ENCODE measurements at places on chromosomes 6 and 20.

GRCh38 chr6:12090714-12091113 is 78.6 kb downstream of the HIVEP1 start:
- no peak overlapping the region for H3K27ac ChIP-seq
- no peak for DNase-seq
- H3K4me1 ChIP-seq = peaks cover 5% of the 10 kb centered on the region
- no peak overlapping the region for H3K4me3 ChIP-seq
- peaks cover 23% of the 10 kb centered on the region for H3K36me3 ChIP-seq

DNA sequence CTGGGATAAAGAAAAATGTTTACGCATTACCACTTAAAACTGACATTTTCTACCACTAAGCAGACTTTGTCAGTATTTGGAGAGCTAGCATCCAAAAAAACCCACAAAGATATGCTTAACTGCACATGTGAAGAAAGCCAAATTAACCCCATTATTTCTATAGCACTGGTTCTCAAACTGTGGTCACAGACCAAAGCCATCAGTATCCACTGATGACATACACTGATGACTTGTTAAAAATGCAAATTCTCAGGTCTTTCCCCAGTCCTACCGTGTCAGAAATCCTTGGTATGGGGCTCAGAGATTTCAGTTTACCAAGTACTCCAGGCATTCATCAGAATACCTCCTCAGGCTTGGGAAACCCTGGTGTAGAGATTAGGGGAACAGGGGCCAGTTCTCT is 230.2 kb downstream of the PTPRK start:
- no peak overlapping the region for H3K4me3 ChIP-seq
- peaks cover 13% of the 10 kb centered on the region for H3K4me1 ChIP-seq
- no peak overlapping the region for H3K27ac ChIP-seq
- peaks cover 5% of the 10 kb centered on the region for H3K36me3 ChIP-seq

- no peak overlapping the region for H3K27ac ChIP-seq
- DNase-seq = no peak
- H3K36me3 ChIP-seq = peaks cover 23% of the 10 kb centered on the region
- H3K4me3 ChIP-seq = no peak overlapping the region
Observed at GRCh38 chr6:35432291-35432690, 19.8 kb upstream of the FANCE start.

DNA sequence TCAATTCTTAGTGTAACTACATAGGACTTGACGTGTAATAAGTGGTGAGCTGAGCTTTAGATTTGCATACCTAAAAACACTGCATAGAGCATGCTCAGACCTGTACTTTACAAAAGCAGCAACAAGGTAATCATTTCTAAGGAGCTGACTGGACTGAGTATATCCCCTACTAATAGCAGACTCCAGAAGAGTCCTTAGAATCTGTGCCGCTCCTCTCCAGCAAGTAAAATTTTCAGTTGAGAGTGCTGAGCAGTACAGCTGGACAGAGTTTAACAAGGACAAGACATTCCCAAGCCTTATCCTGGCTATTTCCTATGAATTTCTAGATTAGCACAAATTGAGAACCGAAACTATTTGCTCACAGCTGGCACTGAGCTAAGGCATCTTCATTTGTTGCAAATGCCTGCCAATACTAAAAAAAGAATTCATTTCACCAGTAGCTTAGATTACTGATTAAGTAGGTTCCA is 26.1 kb upstream of the KLHL31 start:
- no peaks in the 10 kb centered on the region for H3K4me1 ChIP-seq
- H3K36me3 ChIP-seq = no peaks in the 10 kb centered on the region
- H3K27me3 ChIP-seq = peaks cover 15% of the 10 kb centered on the region
- no peak overlapping the region for H3K4me3 ChIP-seq
- DNase-seq = no peak
- no peak overlapping the region for H3K27ac ChIP-seq

GRCh38 chr6:50976907-50977306 is 158.2 kb downstream of the TFAP2B start:
- no peaks in the 10 kb centered on the region for H3K4me1 ChIP-seq
- H3K36me3 ChIP-seq = no peaks in the 10 kb centered on the region
- H3K27ac ChIP-seq = no peak overlapping the region
- no peak for DNase-seq

DNA sequence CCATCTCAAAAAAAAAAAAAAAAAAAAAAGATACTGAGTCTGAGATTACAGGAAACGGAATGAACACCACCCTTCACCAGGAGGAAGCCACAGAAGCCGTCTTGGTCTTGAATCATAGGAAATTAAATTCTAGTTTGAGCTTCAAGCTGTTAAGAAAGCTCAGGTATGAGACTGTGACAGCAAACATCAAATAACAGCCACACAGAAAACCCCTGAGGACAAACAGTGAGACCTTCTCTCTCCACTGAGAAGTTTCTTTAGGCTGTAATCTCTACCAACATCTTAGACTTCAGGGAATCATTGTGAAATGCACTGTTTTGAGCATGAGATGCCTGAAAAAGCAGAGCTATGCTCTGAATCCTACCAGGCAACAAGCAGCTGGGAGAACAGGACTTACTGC is 30.8 kb downstream of the PDE10A start:
- peaks cover 4% of the 10 kb centered on the region for H3K4me1 ChIP-seq
- H3K36me3 ChIP-seq = no peaks in the 10 kb centered on the region
- H3K27me3 ChIP-seq = peaks cover 8% of the 10 kb centered on the region
- DNase-seq = no peak
- no peak overlapping the region for H3K4me3 ChIP-seq

DNA sequence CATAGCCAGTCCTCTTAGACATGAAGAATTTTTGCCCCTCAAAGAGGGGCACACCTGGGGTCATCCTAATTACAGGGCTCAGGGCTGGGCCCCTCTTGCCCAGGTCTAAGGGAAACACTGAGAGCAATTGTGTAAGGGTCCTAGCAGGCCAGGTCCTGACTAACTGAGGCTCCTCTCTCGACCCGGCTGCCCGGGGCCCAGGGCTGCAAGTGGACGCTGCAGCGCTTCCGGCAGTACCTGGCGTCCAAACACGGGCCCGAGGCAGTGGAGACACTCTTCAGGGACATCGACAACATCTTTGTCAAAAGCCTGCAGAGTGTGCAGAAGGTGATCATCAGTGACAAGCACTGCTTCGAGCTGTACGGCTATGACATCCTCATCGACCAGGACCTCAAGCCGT is 17.4 kb downstream of the PDRG1 start:
- peaks cover 18% of the 10 kb centered on the region for H3K27me3 ChIP-seq
- H3K4me3 ChIP-seq = no peak overlapping the region
- H3K27ac ChIP-seq = no peak overlapping the region
- no peaks in the 10 kb centered on the region for H3K4me1 ChIP-seq
- no peaks in the 10 kb centered on the region for H3K36me3 ChIP-seq
- no peak for DNase-seq

DNA sequence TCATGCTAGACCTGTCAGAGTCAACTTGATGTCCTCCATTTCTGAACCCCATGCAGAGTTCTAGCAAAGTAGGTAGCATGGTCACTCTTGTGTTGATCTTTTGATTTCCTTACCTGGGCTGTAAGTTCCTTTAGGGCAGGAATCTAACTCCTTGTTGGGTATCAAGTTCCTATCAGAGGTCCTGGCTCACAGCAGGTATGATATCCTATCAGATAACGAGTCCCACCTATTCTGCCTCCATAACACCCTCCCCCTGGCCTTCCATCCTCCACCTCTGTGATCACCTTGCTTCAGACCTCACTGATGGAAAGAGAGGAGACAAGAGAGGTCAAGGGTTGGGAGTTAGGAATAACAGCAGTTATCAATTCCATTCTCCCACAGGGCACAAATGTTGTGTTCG is 76.1 kb downstream of the CDC40 start:
- no peak overlapping the region for H3K27ac ChIP-seq
- DNase-seq = no peak
- no peak overlapping the region for H3K4me3 ChIP-seq

GRCh38 chr20:13865791-13866351 is 81.0 kb downstream of the NDUFAF5 start:
- no peaks in the 10 kb centered on the region for H3K4me1 ChIP-seq
- no peak for DNase-seq
- H3K27me3 ChIP-seq = peaks cover 3% of the 10 kb centered on the region

DNA sequence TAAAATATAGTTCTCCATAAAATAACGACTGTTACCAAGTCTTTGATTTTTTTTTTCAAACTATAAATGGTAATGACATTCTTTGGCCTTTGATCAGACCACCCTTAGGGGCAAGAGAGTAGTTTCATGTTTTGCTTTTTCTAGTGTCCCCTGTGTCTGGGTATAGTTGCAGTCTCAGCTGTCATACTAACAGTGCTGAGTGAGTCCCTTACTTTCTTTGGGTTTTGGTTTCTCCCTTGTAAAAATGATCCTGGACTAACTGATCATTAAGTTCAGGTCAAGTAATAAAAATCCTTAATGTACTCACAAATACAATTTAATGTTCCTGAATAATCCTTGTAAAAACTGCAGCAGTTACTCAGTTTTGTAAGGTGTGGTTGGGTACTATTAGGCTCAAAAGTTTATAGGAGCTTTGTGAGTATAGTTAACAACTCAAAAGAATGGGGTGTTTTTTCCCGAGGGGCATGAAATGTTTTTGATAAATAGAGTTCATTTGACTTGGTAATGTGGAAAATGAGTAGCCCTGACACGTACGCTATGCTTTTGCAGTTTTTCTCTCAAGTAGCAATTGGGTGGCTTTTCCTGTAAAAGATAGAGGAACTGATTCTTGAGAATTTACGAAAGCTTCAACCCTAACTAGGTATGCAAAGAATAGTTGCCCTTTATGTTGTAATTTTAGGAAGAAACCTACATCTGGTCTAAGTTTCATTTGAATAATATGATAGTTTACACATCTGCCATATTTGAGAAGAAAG is 6.2 kb downstream of the PTPN1 start:
- peak overlapping the region; percentile 89 for H3K27ac ChIP-seq
- peaks cover 86% of the 10 kb centered on the region for H3K4me1 ChIP-seq
- peak overlapping the region; percentile 78 for H3K4me3 ChIP-seq
- no peak for DNase-seq

DNA sequence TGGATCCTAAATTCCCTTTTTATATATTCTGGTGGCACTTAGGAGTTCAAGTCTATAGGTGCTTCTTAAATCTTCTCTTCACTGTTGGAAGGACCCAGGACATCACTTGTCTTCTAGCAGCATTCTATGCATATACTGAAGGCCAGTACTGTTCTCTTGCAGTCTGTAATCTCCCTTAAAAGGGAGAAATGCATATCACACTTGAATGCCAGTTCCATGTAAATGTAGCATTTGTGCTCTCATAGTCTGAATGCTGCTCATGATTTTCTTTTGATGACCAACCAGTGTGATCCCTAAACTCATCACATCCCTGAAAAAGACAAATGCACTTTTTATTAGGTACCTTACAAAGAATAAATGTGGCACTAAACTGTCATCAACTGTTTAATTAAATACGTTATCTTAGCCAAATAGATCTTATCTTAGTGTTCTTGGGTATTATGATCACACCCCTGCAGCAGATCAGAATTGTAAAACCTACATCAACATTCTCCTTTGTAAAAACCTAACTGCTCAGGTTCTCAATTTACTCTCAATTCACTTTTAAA is 176.1 kb downstream of the EPHA7 start:
- H3K27me3 ChIP-seq = no peaks in the 10 kb centered on the region
- no peaks in the 10 kb centered on the region for H3K36me3 ChIP-seq
- H3K4me3 ChIP-seq = no peak overlapping the region
- H3K4me1 ChIP-seq = no peaks in the 10 kb centered on the region
- DNase-seq = no peak
- H3K27ac ChIP-seq = no peak overlapping the region

DNA sequence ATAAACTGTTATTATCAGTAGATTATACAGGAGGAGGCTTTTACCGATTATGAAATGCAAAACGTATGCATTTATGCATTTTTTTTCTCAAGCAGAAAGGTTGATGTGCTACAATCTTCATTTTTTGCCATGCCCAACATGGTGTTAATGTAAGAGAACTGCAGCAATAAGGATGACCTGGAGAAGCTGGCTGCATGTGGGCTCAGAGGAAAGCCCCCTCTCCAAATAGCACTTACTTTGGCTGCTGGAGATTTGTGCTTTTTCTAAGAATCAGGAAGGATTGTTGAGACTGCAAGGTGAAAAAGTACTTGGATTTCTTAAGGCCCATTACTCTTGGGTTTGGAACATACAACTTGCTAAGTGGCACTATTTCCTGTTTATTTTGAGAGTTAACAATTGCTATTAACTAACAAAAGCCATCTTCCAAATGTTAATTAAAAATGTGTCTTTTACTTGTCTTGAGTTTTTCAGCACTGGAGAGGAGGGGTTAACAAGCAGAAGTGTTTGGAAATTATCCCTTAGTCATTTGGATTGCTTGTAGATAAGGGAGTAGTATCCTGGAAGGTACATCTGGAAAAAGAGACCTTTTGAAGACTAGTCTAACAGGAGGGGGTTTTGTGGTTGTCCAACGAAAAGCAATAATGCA is 5.6 kb downstream of the SOX4 start:
- H3K27ac ChIP-seq = no peak overlapping the region
- peaks cover 50% of the 10 kb centered on the region for H3K27me3 ChIP-seq
- no peak overlapping the region for H3K4me3 ChIP-seq
- peaks cover 15% of the 10 kb centered on the region for H3K4me1 ChIP-seq
- peaks cover 1% of the 10 kb centered on the region for H3K36me3 ChIP-seq

GRCh38 chr20:49460916-49461315 is 21.6 kb downstream of the KCNB1 start:
- no peaks in the 10 kb centered on the region for H3K36me3 ChIP-seq
- H3K27me3 ChIP-seq = peaks cover 19% of the 10 kb centered on the region
- H3K4me1 ChIP-seq = no peaks in the 10 kb centered on the region
- H3K27ac ChIP-seq = no peak overlapping the region
- no peak for DNase-seq

- peak overlapping the region; percentile 7 for H3K4me3 ChIP-seq
- DNase-seq = no peak
- peaks cover 25% of the 10 kb centered on the region for H3K36me3 ChIP-seq
Observed at GRCh38 chr6:24953726-24954125, 18.0 kb upstream of the RIPOR2 start.

DNA sequence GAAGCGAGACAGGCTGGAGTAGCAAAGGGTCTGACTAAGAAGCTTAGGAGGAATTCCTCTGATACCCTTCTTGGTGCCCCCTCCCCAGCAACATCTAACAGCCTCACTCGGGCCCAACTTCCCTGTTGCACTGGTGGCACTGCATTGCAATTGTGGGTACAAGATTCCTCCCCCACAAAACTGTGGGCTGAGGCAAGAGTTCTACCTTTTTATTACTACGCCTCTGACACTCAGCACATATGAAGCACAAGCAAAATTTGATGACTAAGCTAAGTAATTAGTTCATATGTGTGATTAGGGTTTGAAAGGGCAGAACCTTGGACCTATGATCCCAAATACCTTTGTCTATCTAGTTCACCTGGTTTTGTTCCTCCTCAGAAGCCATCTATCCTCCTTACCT is 83.5 kb downstream of the ZHX3 start:
- no peaks in the 10 kb centered on the region for H3K27me3 ChIP-seq
- H3K4me3 ChIP-seq = no peak overlapping the region
- H3K27ac ChIP-seq = no peak overlapping the region
- peaks cover 21% of the 10 kb centered on the region for H3K4me1 ChIP-seq
- H3K36me3 ChIP-seq = peaks cover 3% of the 10 kb centered on the region

GRCh38 chr6:125099211-125100073 is 54.1 kb upstream of the TPD52L1 start:
- peaks cover 2% of the 10 kb centered on the region for H3K4me1 ChIP-seq
- H3K27ac ChIP-seq = no peak overlapping the region
- H3K36me3 ChIP-seq = no peaks in the 10 kb centered on the region
- DNase-seq = peak; percentile 45
- peaks cover 24% of the 10 kb centered on the region for H3K27me3 ChIP-seq
- peak overlapping the region; percentile 68 for H3K4me3 ChIP-seq

GRCh38 chr6:24428615-24429014 is 25.9 kb downstream of the MRS2 start:
- no peak for DNase-seq
- H3K4me1 ChIP-seq = no peaks in the 10 kb centered on the region
- H3K36me3 ChIP-seq = peaks cover 5% of the 10 kb centered on the region
- no peak overlapping the region for H3K27ac ChIP-seq
- no peak overlapping the region for H3K4me3 ChIP-seq
- no peaks in the 10 kb centered on the region for H3K27me3 ChIP-seq
